Urinary bladder (tissue), 4 donors: ENCODE measurements at places on chromosomes 1 and 21. TPM values are rescaled to one million over a fixed set of nuclear protein-coding genes. Genes with fewer than 3 reads are reported as not detected.

GNG12 gene
- 264 TPM for total RNA-seq

ATP6V1G3 gene
- total RNA-seq = not detected

ICOSLG gene
- 2.7 TPM for total RNA-seq

DPM3 gene
- total RNA-seq = 15.8 TPM

- no peak for DNase-seq
These were observed 1756.5 kb downstream of the NCAM2 start for GRCh38 chr21:22754746-22755145.

DNA sequence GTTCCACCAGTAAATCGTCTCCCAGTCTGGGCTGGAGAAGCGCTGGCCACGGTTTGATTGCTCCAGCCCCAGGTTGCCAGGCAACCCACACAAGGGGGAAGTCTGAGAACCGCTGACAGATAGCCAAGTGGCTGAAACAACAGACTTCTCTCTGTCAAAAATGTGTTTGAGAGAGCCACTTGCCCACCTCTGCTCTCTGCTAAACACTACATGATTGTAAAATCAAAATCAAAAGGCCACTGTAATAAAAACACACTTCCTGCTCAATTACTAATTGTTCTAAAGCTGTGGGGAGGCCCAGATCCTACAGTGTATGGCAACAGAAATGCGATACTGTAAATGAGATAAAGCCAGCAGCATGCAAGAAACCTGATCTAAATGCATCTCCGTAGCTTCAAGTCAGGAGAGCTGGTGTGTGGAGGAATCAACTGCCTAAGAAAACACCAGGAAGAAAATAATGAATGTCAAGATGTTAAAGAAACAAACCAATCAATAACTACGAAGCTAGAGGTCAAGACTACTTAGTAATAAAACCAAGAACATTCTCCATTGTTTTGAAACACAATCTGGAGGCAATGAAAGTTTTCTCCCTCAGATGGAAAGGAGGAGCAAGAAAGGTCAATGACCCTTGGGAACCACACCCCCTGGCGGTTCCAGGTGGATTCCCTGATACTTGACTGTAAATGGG is 121.2 kb downstream of the SLC45A1 start:
- no peak for DNase-seq

DNA sequence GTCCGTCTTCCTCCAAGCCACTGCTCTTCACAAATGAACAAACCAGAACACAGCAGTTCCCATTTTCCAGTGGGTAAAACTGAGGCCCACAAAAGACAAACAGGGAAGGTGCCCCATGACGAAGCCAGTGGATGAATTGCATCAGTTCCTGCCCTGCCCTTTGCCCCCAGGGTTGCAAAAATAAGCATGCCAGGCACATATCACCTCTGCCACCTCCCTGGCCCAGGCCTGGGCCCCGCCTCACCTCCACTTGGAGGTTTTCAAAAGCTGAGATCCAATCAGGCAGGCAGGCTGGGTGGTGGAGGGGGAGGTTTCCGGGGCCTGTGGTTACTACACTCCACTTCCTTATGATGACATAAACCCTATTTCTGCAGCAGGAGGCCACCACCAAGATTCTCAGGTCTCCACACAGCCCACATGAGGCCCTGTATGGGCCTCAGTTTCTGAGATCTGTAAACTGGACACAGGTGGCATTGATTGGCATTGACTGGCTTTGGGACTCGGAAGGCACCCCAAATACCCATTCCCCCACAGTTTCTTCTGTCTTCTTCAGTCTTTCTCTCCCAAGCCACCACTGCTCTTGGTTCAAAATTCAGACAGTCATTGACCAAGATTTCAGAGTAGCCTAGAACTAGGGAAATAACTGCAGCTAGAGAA is 4.1 kb downstream of the KIF21B start:
- no peak for DNase-seq

DNA sequence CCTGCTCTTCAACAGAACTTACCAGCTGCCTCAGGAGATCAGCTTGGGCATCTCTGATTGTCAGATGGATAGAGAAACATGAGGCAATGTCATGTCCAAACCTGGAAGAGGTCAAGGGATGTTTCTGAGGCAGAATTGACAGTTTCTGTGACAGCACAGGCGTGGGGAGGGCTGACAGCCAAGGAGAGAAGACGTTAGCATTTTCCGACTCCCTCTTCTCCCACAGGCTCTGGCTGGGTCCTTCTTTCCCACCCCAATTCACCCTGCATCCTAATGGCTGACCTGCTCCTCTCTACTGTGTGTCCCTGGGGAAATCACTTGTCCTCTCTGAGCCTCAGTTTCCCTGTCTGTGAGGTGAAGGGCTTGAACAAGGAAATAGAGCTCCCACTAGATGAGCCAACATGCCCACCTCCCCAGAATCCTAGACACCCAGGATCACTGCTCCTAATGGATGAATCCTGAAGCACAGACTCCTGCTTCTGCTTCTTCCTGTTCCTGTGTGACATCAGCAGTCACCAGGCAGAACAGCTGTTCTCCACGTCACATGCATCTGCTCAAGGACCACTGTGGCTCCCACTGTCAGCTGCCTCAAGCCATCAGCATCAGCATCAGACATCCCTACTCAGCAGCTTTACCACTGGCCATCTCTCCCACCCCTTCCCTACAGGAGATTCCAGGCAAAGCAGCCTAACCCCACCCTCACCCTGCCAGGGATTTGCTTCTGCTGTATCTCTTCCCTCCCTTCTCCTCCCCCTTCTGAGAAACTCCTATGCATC is 408.0 kb downstream of the MATN1 start:
- no peak for DNase-seq

- no peak for DNase-seq
These were observed 299.5 kb downstream of the ST6GALNAC3 start for GRCh38 chr1:76374086-76374485.

DNA sequence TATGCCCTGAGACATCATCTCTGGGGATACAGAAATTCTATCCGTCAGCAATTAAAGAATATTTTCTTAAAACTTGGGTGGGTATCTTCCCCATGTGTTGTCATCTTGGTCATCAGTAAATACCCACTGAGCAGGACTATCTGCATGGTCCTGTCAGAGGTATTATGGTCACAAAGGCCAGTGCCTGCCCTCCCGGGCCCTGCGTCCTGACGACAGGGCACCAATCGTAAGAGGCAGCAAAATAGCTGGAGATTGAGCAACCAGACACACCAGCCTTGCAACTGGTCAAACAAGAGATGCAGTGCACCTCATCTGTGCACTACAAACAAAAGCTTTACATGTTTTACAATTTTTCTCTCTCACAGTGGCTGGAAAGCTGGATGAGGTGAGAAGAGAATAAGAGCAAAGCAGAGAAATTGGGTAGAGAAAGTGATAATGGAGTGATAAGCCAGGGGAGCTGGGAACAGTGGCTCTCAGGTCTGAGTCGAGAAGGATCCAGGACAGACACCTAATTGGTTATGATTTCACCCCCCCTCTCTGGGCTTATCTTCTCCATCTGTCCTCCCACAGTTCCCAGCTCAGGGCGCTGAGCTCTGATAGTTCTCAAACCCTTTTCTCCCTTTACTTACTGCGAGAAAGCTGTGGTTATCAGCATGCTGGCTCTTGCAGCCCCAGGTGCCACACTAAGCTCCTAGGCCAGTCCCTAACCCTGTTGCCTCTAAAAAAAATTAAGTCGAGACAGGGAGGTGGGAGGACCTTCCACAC is 8.8 kb upstream of the SRP9 start:
- no peak for DNase-seq
